ENCODE measurements at places on chromosomes 7 and 10.

DNA sequence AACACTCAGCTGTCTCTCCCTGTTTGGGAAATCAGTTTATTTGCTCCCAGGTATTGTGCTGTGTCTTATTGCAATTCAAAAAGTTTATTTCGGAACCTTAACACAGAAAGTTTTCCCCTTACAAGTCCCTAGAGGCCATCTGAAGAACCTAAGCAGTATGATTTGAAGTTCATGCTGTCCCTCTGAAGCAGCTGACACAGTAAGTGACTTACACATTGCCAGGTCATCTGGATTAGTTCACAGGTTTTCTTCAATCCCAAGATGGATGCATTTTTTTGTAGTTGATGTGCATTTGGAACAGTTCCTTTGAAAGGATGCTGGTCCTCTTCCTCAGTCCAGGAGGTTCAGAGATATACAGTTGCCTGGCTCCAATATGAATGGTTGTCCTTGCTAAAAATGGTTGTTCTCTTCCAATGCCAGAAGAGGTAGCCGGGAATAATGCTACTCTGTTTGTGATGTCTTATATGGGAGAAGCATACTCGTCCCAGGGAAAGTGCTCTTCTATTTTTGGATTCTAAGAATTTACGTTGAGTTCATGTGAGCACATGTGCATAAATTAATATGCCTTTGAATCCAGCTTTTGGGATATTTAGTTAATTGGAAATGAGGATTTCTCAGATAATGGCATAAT lies 183.5 kb upstream of the PHYHIPL start:
- DNase-seq, result no peak

- DNase-seq, result no peak
Observed at GRCh38 chr10:17725703-17726102, 26.3 kb upstream of the TMEM236 start.

DNA sequence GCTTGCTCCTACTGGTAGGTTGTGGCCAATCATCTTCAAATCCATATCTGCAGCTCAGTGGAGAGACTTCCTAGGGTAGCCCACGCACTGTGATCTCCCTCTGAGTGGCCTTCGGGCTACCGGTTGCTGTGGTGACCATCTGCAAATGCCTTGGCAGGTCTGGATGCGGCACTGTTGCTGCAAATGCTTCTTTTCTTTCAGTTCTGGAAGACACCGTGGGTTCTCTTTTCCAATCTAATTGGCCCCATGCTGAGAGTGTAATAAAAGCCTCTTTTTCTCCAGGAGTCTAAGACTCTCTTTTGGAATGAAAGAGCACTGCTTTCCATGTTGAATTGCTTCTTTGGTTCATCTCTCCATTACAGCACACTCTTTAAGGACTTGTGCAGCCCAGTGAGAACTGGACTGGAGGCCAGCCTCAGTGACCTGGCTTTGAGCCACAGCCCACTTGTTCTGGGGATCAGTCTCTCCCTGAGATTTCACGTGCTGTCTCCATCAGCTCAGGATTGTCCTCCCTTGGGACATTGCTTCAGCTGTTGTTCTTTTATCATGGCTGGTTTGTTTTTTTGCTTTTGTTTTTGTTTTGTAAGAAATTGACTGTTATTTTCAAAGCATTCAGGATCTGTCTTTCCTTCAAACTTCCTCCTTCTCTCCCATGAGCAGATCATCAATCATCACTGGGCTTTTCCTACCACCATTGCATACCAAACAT lies 286.6 kb downstream of the BMPER start:
- DNase-seq, result no peak

DNA sequence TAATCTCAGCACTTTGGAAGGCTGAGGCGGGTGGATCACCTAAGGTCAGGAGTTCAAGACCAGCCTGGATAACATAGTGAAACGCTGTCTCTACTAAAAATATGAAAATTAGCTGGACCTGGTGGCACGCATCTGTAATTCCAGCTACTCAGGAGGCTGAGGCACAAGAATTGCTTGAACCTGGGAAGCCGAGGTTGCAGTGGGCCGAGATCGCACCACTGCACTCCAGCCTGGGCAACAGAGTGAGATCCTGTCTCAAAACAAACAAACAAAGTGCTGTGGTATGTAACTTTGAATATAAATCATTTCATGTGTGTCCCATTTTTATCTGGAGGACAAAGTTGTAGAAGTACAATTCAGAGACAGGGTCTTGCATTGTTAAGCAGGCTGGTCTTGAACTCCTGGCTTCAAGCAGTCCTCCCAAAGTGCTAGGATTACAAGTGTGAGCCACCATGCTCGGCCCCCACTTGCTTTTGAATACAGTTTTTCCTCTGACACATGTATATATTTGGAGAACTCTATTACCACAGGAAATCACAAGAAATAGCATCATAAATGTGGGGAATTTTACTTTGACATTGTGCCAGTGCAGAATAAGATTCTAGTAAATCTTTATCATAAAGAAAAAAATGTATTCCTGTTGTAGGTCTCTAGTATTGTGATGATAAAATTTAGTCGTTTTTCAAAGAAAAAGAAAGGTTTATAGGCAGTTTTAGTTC lies 32.6 kb downstream of the PTPN12 start:
- no peak for DNase-seq

GRCh38 chr10:43401627-43402026 lies 7.4 kb downstream of the HNRNPF start:
- DNase-seq, result no peak

GRCh38 chr7:81036057-81036456 lies 117.2 kb upstream of the SEMA3C start:
- no peak for DNase-seq

- no peak for DNase-seq
Observed at GRCh38 chr7:143002898-143003297, 24.0 kb downstream of the OR9A2 start.

DNA sequence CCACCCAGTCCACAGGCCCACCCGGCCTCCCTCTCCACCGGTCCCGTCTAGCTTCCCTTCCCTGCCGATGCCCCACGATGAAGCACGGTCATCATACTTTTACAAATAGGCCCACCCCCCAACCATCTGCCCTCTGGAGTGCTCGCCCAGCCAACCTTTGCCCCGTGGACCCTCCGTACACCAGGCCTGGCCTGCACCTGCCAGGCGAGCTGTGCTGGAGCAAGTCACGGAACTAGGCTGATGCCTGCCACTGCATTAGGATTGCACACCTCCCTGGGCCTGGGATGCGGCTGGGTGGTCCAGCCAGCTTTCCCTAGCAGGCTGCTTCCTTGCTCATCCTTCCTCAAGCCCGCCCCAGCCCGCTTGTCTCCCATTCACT lies 44.7 kb downstream of the PPIF start:
- DNase-seq, result no peak

- no peak for DNase-seq
Observed at GRCh38 chr10:110780704-110781103, 91.0 kb upstream of the PDCD4 start.

DNA sequence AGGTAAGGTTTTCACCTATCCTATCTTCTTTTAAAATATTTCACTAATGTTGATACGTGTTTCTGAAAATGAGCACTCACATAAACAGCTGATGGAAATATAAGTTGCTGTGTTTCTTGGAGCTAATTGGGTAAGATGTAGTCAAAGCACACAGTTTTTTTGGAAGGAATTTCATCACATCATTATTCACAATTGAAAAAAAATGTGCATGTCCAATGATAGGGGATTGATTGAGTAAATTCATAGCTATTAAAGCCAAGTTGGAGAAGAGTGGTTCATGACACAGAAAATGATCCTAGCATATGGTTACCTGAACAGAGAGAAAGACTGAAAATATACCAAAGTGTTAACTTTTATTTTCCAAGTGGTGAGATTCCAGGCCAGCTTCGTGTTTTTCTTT lies 29.6 kb downstream of the GLI3 start:
- no peak for DNase-seq

DNA sequence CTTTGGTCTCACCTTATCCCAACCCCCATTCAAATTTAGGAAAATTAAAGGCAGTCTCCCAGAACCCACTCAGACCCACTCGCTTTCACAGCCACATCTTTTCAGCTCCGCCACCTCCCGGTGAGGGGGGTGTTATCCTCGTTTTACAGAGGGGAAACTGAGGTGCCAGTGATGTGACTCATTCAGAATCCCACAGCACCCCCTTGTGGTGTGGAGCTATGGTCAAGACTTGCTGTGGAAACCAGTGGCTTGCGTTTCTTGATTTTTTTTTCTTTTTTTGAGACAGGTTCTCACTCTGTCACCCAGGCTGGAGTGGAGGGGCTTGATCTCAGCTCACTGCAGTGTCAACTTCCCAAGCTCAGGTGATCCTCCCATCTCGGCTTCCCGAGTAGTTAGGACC lies 27.6 kb downstream of the SLC35G1 start:
- DNase-seq, result no peak

DNA sequence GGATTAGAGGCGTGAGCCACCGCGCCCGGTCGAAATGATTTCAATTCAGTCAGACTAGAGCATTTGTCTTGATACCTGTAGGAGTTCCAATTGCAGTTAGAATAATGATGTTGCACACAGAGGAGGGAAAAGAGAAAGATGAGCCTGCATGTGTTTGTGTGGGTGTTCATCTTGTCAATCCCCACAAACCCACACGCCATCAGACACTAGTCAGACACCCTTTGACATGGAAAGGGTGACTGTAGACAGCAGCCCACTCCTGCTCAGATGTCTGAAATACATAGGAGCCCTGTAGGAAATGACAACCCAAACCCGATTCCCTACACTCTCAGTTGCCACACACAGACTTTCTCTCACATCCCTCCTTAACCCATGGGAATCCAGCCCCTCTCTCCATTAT lies 92.0 kb downstream of the ABLIM1 start:
- DNase-seq, result no peak

- DNase-seq, result no peak
Observed at GRCh38 chr10:59675812-59676211, 33.8 kb downstream of the SLC16A9 start.

GRCh38 chr7:7498856-7499255 lies 36.8 kb downstream of the COL28A1 start:
- DNase-seq, result no peak

DNA sequence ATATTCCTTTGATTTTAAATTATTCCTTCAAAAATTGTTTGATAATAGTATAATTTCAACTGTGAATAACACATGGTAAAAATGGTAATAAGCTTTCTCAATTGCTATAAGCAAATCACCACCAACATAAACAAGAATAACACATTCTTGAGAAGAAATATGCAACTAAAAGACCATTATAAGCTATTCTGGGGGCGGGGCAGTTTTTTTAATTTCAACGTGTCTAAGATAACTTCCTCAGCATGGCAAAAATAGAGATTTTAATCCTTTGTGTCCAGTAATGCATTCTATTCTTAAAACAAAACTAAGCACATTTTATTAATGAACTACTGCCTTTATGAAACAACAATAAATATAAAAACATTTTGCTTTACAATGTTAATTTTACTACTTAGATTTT lies 1.5 kb downstream of the DNAJC12 start:
- DNase-seq, result no peak

Data from activated T-helper 1 cell treated with anti-CD3 and anti-CD28 coated beads, Interleukin-2, amount 50 U/mL, for 16 hours (primary cell).